ENCODE measurements at places on chromosomes 6 and 20.

- DNase-seq, result no peak
These were observed 12.5 kb upstream of the EBF4 start for GRCh38 chr20:2680046-2680445.

DNA sequence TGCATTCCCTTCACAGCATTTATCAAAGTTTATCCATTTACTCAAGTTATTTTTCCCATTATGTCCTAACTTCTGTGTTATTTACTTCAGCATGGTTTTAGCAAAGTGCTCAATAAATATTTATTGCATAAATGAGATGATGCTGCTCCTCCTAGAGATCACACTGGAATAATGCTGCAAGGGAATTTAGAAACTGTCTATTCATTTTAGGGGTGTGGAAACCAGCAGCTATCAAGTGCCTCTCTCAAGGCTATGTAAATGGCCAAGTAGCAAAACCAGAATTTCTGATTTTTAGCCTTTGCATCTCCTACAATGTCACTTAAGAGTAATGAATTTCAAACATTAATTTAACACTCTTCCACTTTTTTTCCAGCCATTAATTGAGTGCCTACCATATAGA lies 316.2 kb downstream of the COL12A1 start:
- DNase-seq, result no peak

DNA sequence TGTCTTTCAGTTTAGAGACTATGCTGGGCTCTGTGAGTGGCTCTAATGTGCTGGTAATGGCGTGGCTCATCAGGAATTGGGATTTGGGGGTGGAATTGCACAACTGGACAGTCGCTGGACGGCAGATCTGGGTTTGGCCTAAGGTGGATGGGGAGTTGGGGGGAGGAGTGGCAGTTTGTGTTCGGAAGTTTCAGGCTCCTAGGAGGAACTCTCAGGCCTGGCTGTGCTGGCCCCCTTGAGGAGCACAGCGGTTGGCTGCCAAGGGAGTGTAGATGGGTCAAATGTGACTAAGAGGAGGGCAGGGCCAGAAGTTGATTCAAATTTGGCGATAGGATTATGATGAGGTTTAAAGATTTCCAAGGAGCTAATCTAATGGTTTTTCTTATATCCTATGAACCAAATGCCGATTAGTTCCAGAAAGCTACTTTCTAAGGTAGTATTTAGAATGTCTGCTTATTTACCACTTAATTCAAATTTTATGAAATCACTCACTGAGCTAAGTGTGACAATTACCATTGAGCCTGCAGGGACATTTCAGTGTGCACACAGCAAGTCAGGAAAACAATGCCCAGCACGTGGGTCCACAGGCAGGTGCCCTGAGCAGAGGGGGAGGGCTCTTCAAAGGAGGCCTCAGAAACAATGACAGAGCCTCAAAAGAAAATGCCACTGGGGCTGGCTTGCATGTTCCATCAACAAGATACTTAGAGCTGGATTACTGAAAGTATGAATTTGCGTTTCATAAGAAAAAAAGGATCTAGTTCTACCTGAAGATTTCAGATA lies 111.0 kb downstream of the GJA10 start:
- no peak for DNase-seq

GRCh38 chr6:137571854-137572253 lies 77.7 kb upstream of the OLIG3 start:
- DNase-seq, result peak; percentile 5

GRCh38 chr6:15549371-15549770 lies 113.5 kb downstream of the DTNBP1 start:
- no peak for DNase-seq

GRCh38 chr6:125512621-125513020 lies 210.9 kb upstream of the HDDC2 start:
- no peak for DNase-seq

DNA sequence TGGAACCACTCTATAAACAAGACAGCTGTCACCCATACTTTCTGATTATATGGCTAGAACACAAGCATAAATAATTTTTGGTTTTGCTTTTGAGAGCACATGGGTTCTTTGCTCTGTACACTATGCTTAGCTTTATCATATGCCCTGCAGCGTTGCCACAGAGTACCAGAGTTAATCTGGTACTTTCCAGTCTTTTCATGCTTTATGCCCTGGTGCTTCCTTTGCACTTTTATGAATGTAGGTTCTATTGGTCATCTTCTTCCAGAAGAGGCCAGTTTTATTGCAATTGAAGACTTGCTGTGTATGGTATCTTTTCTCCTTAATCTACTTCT lies 20.8 kb downstream of the SHLD1 start:
- no peak for DNase-seq

GRCh38 chr20:38111366-38112232 lies 53.5 kb downstream of the TGM2 start:
- DNase-seq, result no peak

DNA sequence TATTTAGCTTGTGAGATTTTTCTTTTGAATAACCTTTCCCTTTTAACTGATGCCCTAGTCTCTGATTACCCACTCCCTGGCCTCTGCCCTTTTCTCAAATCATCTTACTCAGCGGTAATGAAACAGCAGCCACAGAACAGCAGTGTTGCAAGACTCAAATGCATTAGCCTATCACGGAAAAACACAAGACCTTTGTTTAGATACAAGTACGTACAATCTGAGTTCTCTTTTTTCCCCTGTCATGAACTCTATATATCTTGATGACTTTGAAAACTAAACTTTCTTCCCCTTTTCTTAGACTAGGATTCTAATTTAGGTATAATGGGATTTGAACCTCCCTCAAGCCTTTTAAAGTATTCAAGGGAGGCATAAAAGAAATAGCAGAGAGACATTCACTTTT lies 1034.9 kb downstream of the EYS start:
- no peak for DNase-seq

DNA sequence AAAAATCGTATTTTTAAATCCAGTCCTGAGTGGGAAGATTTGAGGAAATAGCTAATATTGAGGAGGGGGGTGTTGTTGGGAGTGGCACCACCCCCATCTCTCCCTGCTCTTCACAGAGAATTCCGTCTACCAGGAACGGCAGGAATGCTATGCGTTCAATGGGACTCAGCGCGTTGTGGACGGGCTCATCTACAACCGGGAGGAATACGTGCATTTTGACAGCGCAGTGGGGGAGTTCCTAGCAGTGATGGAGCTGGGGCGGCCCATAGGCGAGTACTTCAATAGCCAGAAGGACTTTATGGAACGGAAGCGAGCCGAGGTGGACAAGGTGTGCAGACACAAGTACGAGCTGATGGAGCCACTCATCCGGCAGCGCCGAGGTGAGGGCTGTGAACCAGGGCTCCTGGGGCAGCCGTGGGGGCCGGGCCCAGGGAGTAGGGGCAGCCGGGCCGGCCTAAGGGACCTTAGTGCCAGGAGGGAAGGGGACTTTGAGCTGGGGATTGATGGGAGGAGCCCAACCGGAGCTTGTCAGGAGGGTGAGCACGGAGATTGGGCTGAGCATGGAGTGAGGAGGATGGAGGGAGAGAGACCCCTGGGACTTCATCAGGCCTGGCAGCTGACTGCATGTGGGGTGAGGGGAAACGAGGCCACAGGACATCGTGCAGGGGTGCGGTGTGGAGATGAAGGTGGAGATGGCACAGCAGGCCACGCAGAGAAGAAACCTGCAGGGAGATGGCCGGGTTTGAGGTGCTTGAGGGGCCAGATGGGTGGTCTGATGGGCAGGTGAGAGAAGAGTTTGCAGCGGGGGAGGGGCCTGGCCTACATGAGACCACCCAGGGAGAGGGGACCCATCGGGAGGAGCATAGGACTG lies 41.3 kb downstream of the HLA-DPB1 start:
- DNase-seq, result peak; percentile 28

DNA sequence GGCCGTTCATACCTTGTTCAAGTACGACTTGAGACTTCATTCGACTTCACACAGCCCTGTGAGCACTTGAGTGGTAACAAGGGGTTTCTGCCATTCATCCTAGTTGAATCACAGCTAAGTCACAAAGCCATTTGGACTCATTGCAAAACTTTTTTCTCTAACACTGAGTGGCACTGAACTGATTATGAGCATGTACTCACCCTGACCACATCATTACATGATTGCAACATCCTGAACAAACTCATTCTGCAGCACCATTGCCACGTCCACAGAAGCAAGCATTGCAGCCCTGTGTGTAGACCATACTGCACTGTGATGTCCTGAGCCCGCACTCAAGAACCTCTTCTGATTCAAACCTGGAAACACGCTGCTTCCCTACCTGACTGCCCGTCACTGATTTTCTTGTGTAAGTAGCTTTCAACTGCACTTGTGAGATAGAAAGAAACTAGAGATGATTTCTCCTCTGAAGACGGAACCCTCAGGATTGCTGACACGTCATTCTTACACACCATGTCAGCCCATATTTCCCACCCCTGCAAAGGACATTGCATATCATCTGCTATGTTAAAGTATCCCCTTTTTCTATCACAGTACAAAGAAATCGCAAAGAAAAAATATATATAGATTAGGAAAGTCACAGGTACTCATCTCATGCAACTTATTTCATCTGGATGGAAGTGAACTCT lies 81.6 kb downstream of the C6orf118 start:
- DNase-seq, result peak; percentile 26

- DNase-seq, result no peak
These were observed 11.4 kb downstream of the RANBP9 start for GRCh38 chr6:13700232-13700631.

GRCh38 chr6:97865612-97866011 lies 582.6 kb upstream of the MMS22L start:
- peak; percentile 8 for DNase-seq

GRCh38 chr6:89353118-89353556 lies 615 bp upstream of the UBE2J1 start:
- DNase-seq, result no peak

- no peak for DNase-seq
These were observed at the start of gene DEFB132 for GRCh38 chr20:257419-257818. Gene DEFB132, plus strand, starts transcription at chr20:257724. Its CDS starts 55 bp downstream, at chr20:257779.

DNA sequence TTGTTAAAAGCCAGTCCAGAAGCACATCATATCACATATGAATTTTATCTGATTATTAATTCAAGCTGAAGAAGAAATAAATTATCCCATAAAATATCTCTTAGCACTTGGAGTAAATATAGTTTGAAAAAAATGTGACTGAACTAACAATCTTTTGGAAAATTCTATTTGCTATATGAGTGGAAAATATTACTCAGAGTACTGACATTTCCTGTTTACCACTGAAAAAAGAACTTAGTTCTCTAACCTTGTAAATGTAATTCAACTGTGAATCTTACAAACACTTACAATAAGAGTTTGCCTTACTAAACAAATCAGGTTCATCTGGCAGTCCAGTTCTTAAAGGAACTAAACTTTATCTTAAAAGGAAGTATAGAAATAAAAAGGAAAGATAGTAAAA lies 44.2 kb downstream of the MOXD1 start:
- peak; percentile 41 for DNase-seq

GRCh38 chr20:47466213-47466612 lies 35.5 kb upstream of the NCOA3 start:
- DNase-seq, result no peak

DNA sequence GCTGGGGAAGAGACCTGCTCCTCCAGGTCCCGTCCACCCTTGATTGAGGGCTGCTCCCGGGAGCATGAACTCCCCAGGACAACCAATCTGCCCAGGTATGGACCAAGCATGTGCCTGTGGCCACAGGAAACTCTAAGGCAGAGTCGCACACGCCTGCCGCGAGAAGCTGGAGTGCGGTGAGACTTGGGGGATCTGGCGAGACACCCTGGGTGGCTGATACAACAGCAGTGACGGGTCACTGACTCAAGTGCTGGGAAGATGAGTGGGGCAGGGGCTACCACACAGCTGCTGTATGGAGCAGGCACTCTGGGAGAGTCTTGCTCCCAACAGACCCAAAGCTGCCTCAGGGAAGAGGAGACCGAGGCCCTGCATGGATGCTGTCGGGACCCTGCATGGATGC lies 40.1 kb downstream of the BFSP1 start:
- no peak for DNase-seq

GRCh38 chr6:128932061-128932460 lies 49.1 kb downstream of the LAMA2 start:
- peak; percentile 46 for DNase-seq

DNA sequence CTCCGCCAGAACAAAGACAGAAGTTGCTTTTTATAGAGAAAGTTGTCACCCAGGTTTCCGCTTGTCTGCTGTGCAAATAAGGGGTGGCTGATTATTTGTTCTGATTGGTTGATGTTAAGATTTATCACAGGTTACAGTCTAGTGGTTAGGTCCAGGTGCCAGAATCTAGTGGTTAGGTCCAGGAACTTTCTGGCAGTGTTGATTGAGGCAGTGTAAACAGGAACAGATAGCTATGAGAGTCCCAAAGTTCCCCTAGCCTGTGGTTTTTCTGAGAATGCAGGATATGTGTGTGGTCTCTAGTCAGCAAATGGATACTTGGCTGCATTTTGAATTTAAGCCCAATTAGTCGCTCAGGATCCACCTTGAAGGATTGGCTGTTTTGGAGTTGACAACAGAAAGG lies 148.0 kb downstream of the TMEM200A start:
- DNase-seq, result peak; percentile 58

DNA sequence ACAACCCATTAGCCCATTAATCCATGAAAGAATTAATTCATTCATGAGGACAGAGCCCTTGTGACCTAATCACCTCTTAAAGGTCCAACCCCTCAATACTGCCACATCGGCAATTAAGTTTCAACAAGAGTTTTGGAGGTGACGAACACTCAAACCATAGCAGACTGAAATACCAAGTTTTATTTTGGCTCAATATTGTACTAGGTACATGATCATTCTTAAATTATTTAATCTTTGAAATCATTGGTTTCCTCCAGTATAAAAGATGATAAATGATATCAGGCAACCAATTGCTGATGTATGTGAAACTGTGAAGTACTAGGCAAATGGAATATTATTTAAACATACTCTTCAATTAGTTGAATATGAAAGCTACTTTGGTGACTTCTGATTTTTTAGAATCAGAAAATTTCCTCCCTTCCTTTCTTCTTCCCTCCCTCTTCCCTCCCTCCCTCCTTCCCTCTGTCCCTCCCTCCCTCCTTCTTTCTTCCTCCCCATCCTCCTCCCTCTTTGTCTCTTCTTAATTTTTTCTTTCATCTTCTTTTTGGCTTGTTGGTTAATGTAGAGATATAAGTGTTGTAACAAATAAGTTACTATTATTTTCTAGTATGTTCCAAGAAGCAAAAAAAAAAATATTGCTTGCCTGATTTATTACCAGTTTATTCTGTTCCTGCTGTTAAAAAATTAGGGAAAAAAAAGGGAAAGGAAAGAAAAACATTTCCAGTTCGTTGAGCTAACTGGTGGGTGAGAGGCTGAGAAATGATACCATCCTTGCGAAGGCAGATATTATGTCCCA lies 233.9 kb upstream of the ZNF217 start:
- no peak for DNase-seq

GRCh38 chr20:16699293-16699692 lies 30.5 kb upstream of the SNRPB2 start:
- DNase-seq, result no peak

DNA sequence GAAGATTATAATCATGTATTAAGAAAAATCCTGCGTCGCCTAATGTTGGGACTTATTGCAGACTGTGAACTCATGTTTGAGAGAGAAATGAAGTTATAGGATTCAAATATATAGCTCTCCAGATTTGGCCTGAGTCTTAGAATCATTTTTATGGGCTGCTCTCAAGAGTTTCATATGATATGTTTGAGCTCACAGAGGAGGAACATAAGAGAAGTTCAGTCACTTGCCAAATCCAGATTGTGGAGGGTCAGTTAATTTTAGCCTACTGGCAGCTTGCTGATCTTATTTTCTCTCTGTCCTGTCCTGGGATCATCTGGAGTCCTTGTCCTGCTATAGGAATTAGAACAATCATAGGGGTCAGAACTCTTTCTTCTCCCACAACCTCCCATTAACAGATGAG lies 186.1 kb upstream of the SUPT3H start:
- no peak for DNase-seq
